CD4-positive, alpha-beta T cell (primary cell): ENCODE measurements at places on chromosomes 2 and 18.

GRCh38 chr2:238492840-238493239, 66.1 kb downstream of the ASB1 start:
- DNase-seq, result no peak

- no peak for DNase-seq
These were observed 173.0 kb downstream of the CTIF start for GRCh38 chr18:48711651-48712486.

- DNase-seq, result no peak
These were observed 12.0 kb downstream of the ARHGEF4 start for GRCh38 chr2:130848526-130849210.

GRCh38 chr2:72220170-72220569, 72.5 kb upstream of the CYP26B1 start:
- no peak for DNase-seq

GRCh38 chr2:172489681-172490080, 62.3 kb downstream of the ITGA6 start:
- no peak for DNase-seq

DNA sequence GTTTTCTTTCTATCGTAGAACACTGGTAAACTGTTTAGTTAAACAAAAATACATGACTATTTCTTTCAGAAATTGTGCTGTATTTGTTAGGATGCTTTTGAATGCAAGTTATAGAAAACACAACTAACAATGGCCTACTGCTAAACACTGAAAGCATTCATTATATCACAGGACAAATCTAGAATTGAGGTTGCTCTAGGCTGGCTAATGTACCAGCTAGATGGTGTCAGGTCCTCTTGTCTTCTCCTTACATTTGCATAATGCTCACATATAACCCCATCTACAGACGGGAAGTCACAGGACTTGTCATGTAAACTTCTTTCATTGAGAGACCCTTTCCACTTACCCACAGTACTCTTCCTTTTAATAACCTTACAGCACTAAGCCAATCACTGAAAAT, 586.8 kb downstream of the DSC3 start:
- no peak for DNase-seq

DNA sequence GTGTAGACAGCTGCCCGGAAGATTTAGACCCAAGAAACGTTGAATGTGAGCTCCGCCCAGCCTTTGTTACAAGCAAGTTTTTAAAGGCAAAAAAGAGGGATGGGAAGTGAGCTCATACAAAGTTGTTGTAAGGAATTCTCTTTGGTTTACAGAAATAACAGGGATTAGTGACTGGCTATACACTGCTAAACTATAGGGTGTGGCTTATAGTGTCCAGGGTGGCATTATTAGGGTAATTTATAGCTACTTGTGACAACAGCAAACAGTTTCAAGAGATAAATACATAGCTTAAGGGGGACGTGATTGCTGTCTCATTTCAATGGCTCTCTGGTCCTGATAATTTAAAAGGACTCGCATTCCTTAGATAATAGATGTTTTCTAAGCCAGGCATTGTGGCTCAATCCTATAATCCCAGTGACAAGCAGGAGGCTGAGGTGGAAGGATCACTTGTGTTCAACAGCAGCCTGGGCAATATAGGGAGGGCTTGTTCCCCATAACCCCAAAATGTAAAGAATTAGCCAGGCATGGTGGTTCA, 66.5 kb upstream of the TGIF1 start:
- DNase-seq, result no peak

DNA sequence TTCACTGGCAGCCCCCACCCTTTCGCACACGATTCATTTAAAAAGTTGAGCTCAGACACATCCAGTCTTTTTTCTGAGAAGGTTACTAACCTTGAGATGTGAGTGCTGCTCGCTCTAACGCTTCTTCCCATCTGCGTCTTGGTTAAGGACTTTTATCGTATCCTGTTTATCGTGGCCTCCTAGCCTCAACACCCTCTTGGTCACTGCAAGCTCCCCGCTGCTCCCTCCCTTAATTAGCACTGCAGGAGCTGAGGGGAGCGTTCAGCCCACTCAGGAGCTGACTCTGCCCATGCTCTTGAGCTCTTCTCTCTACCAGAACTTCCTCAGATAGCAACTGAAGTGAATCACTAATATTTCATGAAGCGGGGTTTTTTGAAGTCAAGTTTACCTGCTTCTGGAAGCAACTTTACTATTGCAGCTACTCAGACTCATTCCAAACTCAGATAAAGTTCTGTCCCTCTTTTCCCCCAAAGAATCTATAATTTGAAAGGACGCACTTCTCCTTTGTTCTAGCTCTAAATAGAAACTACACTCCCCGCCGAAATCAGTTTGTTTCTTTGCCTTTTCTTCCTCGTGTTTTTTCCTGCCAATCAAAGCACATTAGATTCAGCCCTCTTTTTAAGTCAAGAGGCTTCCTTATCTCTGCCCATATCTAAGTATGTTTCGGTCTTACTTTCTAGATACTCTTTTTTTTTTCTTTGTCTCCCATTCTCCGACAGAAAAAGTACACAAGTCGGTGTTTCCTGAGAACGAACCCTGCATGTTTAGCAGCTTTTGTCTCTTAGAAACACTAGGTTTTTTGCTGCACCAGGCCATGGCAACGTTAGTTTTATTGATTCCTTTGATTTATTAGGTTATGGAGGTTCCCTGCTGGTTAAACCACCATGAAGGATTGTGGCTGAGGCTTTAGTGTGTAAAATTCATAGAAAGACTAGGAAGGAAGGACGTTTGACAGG, 9.3 kb upstream of the CD226 start:
- peak; percentile 19 for DNase-seq

DNA sequence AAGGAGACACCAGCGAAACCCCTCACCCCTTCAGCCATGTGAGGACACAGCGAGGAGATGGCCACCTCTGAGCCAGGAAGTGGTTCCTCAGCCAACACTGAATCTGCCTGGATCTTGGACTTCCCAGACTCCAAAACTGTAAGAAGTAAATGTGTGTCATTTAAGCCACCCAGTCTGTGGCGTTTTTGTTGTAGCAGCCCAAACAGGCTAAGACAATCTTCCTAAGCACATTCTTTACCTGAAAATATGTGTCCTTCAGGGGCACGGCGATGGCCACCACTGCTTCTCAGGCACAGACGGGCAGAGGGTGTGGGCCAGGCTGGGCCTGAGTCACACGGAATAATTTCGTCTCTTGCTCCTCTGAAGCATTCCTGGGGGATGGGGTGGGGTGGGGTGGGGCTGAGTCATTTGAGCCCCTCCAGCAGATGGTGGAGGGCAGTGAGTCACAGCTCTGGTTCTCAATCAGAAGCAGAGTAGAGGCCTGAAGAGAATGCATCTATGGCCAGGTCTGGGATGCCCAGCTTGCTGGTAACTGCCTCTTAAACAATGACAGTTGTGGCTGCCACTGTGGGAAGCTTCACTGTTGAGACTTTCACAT, 142.4 kb downstream of the CAPN13 start:
- DNase-seq, result no peak

DNA sequence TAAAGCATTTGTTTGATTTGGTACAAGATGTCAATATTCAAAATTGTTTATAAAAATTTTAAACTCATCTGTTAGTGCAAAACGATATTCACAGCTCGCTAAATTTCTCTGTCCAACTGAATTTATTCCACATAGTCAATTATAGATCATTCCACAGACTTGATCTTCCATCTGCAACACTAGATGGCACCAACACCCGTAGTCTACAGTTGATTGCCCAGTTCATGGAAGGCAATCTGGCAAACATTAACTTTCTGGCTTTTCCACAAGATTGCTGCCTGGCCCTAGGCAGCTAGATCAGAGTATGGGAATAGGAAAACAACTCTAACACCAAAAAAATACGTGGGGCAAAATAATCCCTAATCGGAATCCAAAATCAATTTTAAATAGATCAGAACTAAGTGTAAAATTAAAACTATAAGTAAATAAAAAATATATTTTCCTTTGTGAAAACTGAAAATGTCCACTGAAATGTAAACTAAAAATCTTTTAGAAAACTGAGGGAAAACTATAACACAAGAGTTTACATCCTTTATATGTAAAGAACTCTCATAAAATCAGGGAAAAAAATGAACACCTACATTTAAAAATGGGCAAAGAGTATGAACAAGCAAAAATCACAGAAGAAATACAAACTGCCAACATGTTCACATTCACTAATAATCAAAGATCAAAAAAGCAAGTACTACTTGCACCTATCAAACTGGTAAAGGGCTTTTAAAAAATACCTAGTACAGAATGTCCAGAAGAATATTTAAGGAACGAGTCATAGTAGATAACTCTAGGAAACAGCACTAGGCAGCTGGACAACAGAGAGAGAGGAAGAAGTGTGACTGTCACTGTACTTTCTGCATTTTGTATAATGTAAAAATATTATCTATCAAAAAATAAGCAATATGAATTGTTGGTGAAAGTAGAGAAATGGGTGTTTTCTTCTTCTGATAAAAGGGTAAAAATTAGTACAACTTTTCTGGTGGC, 35.0 kb downstream of the RTN4 start:
- DNase-seq, result peak; percentile 18

- no peak for DNase-seq
These were observed 407.2 kb downstream of the PTPRM start for GRCh38 chr18:7974200-7974874.

GRCh38 chr2:118095610-118096009, 7.3 kb downstream of the INSIG2 start:
- DNase-seq, result no peak

- DNase-seq, result no peak
These were observed 111.7 kb downstream of the PARD3B start for GRCh38 chr2:204657024-204657423.

- no peak for DNase-seq
These were observed 973.8 kb upstream of the CELF4 start for GRCh38 chr18:38539371-38539770.

- DNase-seq, result no peak
These were observed 633 bp downstream of the BCL2 start for GRCh38 chr18:63318889-63319382.

- no peak for DNase-seq
These were observed 58.1 kb upstream of the FOSL2 start for GRCh38 chr2:28334527-28334894.

GRCh38 chr2:237012577-237013267, 73.0 kb upstream of the COPS8 start:
- no peak for DNase-seq

- DNase-seq, result no peak
These were observed 45.8 kb downstream of the WDR7 start for GRCh38 chr18:56696966-56697365.

DNA sequence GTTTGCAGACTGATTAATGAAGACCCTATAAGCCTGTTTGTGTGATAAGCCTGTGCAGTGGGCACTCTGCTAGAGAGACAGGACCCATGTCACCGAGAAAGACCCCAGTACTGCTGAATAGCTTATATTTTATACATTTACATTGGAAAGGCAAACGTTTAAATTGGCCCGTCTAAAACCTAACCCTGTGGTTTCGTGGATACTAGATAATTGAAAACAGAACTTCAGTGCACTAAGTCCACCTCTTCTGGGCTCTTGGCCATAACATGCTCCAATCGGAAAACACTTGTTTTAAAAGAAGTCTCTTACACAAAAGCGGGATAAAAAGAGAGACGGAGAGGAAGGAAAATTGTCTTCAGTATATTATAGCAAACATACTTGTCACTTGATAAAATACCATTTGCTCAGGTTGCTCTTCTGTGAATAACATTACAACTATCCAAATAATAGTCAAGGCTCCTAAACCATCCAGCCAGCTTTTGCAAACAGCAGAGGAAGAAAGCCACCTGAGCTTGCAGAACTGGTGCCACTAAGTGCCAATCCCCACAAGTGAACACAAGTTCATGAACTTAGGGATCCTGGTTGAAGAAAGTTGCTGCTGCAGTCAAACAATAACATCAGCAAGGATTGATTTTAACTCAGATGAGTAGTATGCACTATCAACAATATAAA, 218.4 kb upstream of the FN1 start:
- DNase-seq, result no peak

DNA sequence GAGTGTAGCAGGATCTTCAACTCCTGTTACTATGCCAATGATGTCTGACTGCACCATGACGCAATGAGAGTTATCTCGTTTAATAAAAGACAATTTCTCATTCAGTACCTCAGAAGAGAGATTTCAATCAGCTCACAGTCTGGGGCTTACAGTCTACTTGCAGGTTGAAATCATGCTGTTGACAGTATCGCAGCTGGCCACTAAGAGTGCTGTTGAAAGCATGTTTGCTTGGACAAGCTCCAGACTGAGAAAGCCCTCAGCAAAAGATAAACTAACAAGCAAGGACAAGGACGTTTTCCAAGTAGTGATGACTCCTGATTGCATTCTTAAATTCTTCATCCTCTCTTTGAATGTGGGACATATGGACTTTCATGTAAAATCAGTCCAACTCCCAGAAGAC, 145.2 kb upstream of the SYT4 start:
- no peak for DNase-seq
